ENCODE measurements at places on chromosomes 6 and 20.

GRCh38 chr6:122405417-122405816 is 6.0 kb downstream of the HSF2 start:
- DNase-seq = no peak

DNA sequence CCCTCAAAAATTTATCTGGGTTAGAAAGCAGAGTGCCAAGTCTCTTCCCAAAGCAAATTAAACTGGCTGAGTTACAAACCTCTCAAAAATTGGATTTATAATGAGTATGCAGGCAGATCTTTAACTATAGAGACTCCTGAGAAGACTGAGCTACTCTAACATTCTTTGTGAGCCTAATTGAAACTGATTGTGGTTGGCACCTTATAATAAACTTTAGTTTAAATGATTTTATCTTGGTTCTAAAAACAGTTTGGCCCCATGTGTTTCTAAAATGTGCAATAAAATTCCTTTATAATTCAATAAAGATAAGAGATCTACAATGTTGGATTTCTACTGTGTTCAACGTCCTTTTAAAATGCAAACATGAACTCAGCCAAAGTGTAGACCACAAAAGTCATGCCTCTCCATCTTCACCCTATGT is 480.2 kb upstream of the RNF217 start:
- DNase-seq = no peak

DNA sequence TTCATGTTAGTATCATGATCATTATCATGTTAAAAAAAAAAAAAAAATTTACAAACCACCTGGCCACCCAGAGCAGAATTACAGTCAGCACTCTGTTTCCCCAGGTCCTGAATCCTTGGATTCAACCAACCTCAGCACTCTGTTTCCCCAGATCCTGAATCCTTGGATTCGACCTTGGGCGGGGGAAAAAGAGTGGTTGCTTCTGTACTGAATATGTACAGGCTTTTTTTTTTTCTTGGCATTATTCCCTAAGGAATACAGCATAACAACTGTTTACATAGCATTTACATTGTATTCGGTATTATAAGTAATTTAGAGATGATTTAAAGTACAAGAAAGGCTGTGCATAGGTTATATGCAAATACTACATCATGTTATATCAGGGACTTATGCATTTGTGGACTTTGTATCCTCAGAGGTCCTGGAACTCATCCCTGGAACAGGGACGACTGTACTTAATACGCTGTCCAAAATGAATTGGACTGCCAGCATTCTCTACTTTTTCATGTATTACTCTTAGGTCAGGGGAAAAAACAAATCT is 31.2 kb downstream of the GCNT2 start:
- no peak for DNase-seq

- DNase-seq = no peak
Observed at GRCh38 chr6:68695838-68696237, 60.8 kb downstream of the ADGRB3 start.

- no peak for DNase-seq
Observed at GRCh38 chr6:121664158-121664557, 228.7 kb downstream of the GJA1 start.

DNA sequence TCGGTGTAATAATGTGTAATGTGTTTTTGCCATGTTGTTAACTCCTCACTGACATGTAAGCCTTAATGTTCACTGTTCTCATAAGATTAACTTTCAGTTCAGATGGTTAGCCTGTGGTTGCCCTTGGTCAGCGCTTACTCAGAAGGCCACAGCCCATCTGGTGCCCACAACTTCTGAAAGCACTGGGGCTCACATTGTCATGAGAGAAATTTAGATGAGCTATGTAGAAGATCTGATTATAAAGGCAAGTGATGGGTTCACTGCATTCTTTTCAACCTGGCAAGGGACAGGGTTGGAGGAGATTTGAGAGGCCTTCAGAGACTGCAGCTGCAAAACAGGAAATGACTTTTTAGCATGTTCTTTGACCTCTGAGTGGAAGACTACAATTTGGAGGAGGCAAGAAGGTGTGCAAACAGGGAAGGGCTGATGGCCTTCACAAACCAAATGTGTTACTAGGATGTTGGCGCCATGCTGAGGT is 242.3 kb upstream of the SUPT3H start:
- peak; percentile 56 for DNase-seq

DNA sequence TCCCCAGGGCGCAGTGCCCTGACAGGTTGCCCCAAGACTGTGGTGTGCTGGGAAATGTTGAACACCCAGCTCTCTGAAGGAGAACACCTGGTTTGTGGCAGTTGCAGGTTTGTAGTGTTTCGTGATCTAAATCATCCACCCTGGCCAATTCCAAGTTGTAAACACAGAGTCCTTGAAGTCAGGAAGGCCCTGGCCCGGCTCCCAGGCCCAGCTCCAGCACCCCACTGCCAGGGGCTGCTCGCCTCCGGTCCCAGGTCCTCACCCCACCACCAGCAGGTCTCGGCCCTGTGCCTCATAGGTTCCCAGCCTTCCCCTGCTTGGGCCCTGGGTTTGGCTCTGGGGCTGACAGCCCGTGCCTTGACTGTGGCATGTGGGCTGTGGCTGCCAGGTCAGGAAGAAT is 121.4 kb upstream of the MLN start:
- no peak for DNase-seq

GRCh38 chr6:21596949-21597682 is 3.6 kb downstream of the SOX4 start:
- DNase-seq = no peak

DNA sequence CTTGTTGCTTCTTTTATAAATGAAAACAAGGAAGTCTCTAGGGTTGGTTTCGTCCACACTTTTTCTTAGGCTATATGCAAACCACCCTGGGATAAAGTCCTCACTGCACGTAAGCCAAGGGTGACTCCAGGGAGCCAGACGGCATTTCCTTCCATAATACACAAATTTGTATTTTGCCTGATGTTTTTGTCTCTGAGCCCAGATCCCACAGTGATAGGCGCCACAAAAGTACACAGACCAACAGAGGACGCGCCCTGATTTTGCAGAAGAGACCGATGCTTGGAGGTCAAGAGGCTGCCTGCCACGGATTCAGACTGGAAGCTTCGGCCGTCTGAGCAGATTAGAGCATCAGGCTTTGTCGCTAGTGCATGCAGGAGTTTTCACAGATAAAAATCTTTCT is 22.8 kb downstream of the FOXQ1 start:
- DNase-seq = no peak

DNA sequence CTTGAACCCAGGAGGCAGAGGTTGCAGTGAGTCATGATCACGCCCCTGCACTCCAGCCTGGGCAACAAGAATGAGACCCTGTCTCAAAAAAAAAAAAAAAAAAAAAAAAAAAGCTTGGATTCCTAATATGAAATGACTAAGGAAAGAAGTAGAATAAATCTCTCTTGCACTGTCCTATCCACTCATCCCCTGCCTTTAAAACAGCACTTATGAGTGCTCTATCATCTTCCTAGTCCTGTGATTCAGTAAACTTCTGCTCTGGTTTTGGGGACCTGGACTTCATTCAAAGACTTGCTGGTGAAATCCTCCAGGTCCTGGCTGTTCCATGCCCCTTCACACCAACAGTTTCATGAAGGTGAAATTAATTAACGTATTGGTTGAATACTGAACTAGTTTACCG is 29.6 kb downstream of the TNFAIP3 start:
- DNase-seq = no peak

GRCh38 chr6:90758741-90759140 is 171.9 kb upstream of the MAP3K7 start:
- DNase-seq = no peak

- no peak for DNase-seq
Observed at GRCh38 chr6:38353310-38354036, 286.3 kb downstream of the BTBD9 start.

DNA sequence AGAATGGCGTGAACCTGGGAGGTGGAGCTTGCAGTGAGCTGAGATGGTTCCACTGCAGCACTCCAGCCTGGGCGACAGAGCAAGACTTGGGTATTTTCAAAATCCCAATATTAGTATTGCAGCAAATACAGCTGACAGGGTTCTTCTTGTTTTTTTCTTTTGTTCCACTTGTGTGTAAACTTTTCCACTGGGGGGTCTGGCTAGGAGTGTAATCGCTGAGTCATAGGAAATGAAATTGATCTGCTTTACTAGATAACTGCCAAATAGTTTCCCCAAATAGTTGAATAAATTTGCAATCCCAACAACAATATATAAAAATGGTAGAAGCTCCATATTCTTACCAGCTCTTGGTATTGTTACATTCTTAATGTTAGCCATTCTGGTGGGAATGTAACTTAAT is 526.0 kb upstream of the SOX4 start:
- DNase-seq = no peak

GRCh38 chr6:41021832-41022231 is 17.2 kb downstream of the UNC5CL start:
- DNase-seq = no peak

- no peak for DNase-seq
Observed at GRCh38 chr6:143323729-143324470, 126.6 kb downstream of the ADAT2 start.

DNA sequence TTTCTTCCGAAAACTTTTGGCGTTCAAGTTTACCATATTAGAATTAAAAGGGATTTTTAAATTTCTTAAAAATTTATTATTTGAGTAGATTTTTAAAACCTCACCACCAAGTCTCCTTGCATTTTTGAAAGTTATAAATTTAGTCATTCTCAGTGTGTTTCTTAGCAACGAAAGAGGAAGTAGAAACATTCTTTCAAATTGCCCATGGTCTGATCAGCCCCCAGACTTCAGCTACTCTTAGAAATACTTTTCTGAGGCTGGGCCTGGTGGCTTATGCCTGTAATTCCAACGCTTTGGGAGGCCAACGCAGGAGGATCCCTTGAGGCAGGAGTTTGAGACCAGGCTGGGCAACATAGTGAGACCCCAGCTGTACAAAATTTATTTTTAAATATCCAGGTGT is 15.1 kb upstream of the RTF2 start:
- no peak for DNase-seq

DNA sequence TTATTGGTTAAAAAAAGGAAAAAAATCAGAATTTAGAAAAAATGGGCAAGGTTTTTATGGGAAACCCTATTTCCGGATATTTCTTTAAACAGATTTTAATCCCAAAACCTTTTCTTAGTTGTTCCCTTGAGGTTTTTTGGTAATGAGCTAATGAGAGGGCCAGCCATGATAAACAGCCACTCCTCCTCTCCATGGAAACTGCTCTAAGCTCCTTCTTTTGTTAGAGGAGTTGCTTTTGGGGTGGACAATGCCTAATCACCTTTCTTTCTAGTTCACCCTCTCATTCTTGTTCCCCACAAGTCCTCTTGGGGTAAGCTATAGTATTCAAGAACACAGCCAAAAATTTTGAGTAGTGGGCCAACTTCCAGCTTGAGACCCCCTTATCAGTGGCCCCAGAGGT is 105.0 kb upstream of the FAM184A start:
- DNase-seq = no peak

GRCh38 chr20:54227241-54227640 is 19.4 kb downstream of the PFDN4 start:
- DNase-seq = no peak

DNA sequence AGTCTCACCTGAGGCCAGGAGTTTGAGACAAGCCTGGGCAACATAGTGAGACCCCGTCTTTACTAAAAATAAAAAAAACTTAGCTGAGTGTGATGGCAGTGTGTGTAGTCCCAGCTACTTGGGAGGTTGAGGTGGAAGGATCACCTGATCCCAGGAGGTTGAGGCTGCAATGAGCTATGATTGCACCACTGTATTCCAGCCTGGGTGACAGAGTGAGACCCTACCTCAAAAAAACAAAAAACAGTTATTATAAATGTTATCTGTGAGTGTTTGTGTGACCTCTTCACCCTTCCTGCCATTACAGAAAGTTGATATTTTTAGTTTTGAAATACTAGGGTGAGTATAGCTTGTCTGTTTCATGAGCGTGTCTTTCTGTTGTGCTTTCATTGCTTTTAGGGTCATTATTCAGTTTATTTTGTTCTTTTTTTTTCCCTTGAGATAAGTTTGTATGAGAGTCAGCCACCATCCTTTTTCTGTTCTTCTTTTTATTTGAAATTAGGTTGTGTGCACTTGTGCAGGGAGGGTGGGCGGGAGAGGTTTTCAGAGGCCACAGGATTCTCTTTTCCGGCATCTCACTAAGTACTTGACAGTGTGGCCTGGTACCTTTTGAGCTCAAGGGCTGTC is 26.2 kb downstream of the CDYL start:
- DNase-seq = no peak

- peak; percentile 52 for DNase-seq
Observed at GRCh38 chr6:29653452-29654038, 3.3 kb upstream of the MOG start.

GRCh38 chr20:61295682-61296628 is 43.9 kb downstream of the CDH4 start:
- DNase-seq = no peak

- DNase-seq = no peak
Observed at GRCh38 chr6:52317841-52318581, 33.5 kb upstream of the MCM3 start.

- no peak for DNase-seq
Observed at GRCh38 chr20:42734660-42735368, 454.9 kb downstream of the PTPRT start.

DNA sequence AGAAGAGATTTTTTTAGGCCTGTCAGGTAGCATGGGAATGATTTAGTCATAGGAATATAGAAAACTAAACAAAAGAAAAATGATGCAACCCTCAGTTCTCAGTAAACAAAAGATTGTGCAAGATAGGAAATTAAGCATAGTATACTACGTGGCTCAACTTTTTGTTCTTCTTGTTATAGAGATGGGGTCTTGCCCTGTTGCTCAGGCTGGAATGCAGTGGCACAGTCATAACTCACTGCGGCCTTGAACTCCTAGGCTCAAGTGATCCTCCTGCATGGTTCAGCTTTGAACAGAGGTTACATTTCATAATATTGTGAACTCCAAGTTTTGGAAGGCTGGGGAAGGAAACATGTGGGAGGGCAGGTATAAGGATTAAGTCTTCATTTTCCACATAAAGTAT is 28.5 kb downstream of the SLX4IP start:
- no peak for DNase-seq

- no peak for DNase-seq
Observed at GRCh38 chr6:109383438-109383940, 1.2 kb upstream of the CD164 start.

DNA sequence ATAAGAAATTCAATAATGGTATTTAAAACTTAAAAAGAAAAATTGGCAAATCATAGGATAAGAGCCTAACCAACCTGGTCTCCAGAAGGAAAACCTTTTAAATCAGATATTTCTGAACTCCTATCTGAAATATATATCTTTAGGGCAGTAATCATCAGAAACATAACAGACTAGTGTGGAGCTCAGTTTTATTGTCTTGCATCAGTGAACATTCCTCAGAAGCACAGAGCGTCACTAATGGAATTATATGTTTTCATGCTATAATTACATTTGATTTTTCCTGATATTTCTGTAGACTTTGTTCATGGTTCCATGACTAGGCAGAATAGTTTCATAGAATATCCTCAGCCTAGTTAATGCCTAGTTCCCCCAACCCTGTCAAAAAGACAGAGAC is 262.2 kb downstream of the EYA4 start:
- no peak for DNase-seq

DNA sequence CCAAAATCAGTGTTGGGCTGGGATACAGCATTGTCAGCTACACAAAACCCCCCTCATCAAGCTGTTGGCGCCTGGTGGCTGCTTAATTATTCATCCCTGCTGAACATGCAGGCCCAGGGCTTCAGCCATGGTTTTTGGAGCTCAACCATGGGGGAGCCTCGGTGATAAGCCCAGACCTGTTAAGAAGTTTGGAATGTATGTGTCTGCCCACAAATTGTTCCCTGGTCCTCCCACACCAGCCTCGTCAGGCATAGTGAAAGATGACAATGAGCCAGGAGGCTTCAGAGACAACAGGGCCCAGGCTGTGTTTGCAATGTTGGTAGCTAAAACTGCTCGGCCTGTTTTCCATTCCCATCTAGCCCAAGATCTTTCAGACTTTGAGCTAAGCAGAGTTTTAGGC is 34.8 kb upstream of the SIRPA start:
- DNase-seq = no peak
